Uterine smooth muscle cell (primary cell): ENCODE measurements at places on chromosomes 2 and 18. TPM values are rescaled to one million over a fixed set of nuclear protein-coding genes. Genes with fewer than 3 reads are reported as not detected.

HOXD11 gene
- total RNA-seq: 3.0 and 3.9 TPM in 2 replicates

MLPH gene
- total RNA-seq: 29.1 and 110 TPM in 2 replicates

PAX8 gene
- total RNA-seq: 0.12 and 0.89 TPM in 2 replicates

RAB10 gene
- total RNA-seq: 156 and 159 TPM in 2 replicates

GALNT14 gene
- total RNA-seq: 0.33 and 1.2 TPM in 2 replicates
